ENCODE measurements at places on chromosomes 12 and 14. TPM values are rescaled to one million over a fixed set of nuclear protein-coding genes. Genes with fewer than 3 reads are reported as not detected.

The ERBB3 gene
- 1.4 TPM for total RNA-seq

DNA sequence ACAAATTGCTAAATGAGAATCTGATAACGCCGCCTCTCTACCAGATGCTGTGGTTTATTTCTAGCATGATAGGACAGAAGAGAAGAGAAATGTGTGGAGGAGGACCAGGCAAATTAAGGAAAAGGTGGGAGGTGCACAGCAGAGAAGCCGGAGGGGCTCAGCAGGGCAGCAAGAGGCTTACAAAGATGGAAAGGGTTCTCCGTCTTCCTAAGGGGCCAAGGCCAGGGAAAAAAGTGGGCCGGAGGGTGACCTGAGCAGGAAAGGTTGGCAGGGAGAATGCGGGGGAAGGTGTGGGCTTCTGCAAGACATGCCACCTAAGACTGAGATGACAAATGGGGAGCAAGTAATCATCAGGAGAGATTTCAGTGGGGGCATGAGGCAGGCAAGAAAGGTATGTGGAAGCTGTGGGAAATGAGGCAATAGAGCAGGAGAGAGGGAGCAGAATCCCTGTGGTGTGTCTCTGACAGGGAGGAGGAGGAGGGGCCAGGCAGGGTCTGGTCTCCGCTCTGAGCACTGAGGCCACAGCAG lies 18.7 kb downstream of the MANSC1 start:
- no peak for DNase-seq

DNA sequence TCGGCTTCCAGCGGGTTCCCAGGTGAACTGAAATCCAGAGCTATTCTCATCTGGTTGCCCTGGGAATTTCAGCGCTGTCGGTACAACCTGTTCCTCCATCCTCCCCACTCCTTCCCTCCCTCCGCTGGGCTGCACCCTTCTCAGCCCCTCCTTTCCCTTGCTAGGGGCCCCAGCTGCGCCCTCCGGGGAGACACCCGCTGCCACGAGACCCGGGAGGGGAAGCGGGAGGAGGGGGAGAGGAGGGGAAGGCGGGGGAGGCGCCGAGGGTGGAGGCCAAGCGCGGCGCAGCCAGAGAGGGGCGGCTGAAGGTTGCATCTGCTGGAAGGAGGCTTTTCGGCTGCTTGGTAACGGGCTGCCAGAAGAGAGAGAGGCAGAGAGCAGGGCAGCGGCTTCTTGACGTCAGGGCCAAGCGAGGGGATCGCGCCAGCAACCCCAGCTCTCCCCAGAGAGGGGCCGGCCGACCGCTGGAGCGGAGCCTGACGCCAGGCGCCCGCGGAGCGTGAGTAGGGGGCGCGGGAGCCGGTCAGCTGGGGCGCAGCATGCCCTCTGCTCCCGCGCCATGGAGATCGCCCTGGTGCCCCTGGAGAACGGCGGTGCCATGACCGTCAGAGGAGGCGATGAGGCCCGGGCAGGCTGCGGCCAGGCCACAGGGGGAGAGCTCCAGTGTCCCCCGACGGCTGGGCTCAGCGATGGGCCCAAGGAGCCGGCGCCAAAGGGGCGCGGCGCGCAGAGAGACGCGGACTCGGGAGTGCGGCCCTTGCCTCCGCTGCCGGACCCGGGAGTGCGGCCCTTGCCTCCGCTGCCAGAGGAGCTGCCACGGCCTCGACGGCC lies at the start of gene KCNA5:
Gene KCNA5 (plus strand): TSS at position 291 of the 831 bp plus-strand sequence. CDS start 269 bp downstream, at position 560.
- no peak for DNase-seq

The INHBC gene
- total RNA-seq, result 0.13 TPM

The DENR gene
- total RNA-seq, result 55.3 TPM

DNA sequence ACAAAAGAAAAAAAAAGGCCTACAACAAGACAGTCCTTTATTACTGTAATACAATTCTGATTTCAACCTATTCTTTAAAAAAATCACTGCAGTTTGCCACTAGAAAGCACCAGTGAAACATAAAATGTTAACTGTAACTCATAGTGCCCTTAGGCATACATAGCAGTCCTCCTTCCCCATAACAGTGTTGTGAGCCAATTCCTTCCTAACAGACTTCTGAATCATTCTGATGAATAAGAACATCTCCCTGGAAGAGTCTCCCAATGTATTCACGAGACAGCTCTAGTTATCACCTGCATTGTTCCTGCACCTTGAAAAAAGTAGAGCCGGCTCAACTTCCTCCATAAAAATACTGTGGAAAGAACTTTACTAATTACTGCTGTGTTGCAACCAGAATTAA lies 213.6 kb upstream of the FSCB start:
- DNase-seq, result no peak

- DNase-seq, result no peak
Measured at GRCh38 chr12:4269279-4269991, 4.1 kb upstream of the CCND2 start.

DNA sequence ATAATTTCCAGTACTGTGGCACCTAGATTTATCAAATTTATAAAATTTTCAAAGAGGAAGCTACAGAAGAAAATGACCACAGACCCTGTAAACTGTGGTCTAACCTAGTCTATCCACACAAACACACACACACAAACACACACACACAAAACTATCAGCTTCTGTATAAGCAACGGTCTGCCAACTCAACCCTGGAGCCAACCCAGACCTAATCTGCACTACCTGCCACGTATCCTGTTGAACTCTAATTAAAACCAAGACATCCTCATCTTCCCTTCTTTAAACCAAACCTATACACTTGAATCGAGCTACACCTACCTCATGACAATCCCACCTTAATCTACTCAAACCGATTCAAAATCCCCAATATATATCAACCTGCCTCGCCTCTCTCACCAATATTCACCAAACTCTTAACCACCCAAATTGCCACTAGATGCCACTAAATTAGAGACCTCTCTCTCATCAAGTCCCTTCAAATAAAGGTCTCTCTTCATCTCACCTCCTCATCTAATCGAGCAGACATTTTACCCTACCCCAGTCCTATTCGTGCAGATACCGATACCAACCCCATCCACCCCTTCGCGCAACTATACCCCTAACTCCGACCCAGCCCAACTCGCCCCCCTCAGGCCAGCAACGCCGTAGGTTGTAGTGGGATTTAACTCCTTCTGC lies 808 bp downstream of the ACIN1 start:
- no peak for DNase-seq

The SOAT2 gene
- not detected for total RNA-seq

GRCh38 chr14:52279408-52279807 lies 11.9 kb downstream of the PTGDR start:
- peak; percentile 61 for DNase-seq

DNA sequence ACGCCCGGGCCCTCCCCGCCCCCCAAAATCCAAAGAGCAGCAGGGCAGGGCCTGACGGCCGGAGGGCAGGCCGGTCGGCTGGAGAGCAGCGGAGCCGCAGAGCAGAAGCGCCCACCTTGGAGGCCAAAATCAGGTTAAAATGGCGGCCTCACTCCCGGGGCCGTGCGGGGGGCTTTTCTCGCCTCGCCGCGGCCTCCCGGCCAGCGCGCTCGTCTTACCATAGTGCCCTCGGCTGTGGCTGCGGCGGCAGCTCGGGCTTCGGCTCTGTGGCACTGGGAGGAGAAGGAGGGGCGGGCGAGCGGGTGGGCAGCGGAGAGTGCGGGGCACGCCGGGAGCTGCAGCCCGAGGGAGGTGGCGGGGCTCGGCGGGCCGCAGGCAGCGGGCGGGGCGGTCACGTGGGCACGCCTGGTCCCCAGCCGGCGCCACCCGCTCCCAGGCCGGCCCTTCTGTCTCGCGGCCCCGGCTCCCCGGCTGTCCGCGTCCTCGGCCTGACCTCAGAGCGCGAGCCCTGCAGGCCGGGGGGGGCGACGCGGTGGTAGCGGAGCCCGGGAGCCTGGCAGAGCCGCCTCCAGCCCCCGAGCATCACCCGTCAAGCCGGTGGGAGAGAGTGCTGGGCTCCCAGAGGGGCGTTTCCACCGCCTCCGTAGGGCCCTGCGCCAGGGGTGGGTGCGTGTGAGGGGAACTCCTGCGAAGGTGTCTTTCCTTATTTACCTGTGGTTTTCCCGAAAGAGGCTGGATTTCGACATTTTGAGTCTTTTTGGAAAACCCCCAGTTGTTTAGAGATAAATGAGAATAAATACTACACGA lies at the start of gene CFL2:
Gene CFL2 (minus strand): TSS at position 274 of the 807 bp plus-strand sequence. CDS start 53 bp downstream, at position 221.
- peak; percentile 79 for DNase-seq

DNA sequence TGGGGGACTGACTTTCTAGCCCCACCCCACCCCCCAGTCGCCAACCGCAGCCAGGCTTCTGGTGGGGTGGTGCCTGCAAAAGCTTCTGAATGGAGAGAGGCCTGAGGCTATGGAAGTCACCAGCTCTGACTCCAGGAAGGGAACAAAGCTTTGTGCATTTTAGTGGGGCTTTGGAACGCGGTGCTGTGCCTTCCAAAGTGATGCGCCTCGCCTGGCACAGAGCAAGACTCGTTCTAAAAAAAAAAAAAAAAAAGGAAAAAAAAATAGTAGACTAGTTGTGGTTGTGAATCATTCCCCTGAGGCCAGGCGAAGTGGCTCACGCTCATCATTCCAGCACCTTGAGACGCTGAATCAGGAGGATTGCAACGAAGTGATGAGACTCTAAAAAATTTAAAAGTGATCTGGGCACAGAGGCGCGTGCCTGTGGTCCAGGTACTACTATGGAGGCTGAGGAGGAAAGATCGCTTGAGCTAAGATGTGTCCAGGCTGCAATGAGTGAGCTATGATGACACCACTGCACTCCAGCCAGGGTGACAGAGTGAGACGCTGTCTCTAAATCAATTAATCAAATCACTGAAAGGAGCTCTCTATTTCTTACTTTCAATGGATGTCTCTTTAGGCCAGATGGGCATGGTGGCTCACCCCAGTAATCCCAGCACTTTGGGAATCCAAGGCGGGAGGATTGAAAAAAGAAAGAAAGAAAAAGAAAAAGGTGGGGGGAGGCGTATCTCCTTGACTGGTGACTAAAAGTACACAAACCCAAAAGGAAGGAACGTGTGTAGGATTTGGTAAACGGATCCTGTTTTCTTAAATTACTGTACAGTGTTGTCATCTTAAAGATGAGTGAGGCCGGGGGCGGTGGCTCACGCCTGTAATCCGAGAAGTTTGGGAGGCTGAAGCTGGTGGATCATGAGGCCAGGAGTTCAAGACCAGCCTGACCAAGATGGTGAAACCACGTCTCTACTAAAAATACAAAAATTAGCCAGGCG lies 259.6 kb upstream of the ALG10B start:
- DNase-seq, result peak; percentile 97

DNA sequence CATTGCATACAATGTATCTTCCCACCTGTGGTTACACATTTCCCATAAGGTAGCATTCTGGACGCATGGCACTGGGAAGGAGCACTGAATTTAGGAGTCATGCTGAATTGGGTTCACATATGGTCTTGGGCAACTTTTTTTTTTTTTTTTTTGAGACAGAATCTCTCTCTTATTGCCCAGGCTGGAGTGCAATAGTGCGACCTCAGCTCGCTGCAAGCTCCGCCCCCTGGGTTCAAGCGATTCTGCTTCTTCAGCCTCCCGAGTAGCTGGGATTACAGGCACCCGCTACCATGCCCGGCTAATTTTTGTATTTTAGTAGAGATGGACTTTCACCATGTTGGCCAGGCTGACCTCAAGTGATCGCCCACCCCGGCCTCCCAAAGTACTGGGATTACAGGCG lies 13.3 kb downstream of the DIP2B start:
- no peak for DNase-seq

DNA sequence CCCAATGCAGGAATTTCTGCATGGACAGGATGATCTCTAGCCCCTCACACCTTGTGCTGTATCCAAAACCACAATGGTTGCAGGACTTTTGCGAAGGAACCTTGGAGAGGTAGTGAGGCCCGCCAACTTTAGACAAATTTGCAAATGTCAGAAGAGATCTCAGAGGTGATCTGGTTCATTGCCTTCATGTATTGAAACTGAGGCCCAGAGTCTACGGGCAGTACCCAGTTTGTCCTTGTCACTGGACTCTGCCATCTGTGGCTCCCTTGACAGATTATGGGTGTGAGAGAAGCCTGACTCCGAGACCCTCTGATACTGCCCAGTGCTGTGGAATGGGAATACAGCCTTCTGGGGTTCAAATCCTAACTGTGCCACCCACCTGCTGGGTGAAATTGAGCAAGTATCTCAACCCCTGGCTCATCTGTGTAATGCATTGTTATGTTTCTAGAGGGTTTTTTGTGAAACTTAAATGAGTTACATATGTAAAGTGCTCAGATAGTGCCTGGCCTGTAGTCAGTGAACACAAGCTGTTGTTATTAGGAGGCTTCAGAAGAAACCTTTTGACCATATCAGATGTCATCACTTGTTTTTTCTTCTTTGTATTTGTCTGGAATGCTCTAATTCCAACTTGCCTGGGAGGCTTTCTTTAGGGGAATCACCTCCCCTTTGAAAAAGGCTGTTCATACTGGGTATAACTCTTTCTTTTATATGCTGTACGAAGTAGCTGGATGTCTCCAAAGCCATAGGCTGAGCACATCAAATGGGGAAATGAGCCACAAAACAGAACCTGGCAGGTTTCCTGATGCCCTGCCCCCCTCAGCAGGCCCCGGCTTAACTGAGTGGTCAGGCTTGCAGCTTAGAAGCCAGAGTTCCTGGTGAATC lies 71.4 kb upstream of the SRSF5 start:
- peak; percentile 27 for DNase-seq

The RAB3IP gene
- total RNA-seq, result 20.0 TPM

The GLI1 gene
- total RNA-seq, result 4.0 TPM

DNA sequence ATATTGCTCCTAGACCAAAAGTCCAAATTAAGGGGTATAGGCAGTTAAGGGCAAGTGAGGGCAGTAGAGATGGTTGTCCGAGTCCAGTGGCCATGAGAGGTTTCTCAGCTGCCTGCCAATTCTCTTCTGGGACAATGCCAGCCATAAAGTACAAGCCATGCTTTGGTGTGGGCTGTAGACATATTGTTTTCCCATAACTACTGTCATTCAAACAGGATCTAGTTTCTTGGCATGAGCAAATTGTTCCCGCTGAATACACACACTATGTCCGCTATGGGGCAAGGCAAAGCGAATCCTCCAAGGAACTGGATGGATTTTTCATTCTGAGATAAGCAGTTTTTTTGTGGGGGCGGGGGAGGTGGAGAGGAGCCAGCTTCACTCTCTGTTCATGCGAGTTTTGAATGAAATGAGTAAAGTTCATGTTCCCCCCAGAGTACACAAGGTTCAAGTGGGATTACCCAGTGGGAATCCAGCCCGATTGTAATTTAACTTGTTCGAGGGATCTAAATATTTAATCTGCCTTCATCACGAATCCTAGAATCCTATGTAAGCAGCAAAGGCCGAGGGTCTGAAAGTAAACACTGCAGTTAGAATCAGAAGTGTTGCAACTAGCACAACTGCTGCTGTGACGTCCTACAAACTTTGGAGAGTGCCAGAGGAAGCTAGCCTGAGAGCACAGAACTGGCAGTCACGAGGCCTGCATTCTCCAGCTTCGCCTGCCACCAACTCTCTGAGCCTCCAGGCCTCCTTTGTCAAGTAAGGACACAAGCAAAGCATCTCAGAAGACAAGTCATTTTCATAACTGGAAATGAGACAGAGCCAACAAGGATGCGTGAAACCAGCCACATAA lies 137.0 kb downstream of the CRADD start:
- DNase-seq, result no peak

The VDR gene
- 6.1 TPM for total RNA-seq

Data from HT1080 (cell line).